ENCODE measurements at places on chromosomes 12 and 14. TPM values are rescaled to one million over a fixed set of nuclear protein-coding genes. Genes with fewer than 3 reads are reported as not detected.

TAS2R20 gene
- total RNA-seq, result 5.3 TPM

CNTN1 gene
- total RNA-seq, result 324 TPM

BLOC1S1 gene
- total RNA-seq, result 115 TPM

SLC17A8 gene
- 1.0 TPM for total RNA-seq

SYNDIG1L gene
- 4.5 TPM for total RNA-seq

Measured in dorsolateral prefrontal cortex (tissue), 122 donors.